ENCODE measurements at places on chromosomes 16 and 17.

DNA sequence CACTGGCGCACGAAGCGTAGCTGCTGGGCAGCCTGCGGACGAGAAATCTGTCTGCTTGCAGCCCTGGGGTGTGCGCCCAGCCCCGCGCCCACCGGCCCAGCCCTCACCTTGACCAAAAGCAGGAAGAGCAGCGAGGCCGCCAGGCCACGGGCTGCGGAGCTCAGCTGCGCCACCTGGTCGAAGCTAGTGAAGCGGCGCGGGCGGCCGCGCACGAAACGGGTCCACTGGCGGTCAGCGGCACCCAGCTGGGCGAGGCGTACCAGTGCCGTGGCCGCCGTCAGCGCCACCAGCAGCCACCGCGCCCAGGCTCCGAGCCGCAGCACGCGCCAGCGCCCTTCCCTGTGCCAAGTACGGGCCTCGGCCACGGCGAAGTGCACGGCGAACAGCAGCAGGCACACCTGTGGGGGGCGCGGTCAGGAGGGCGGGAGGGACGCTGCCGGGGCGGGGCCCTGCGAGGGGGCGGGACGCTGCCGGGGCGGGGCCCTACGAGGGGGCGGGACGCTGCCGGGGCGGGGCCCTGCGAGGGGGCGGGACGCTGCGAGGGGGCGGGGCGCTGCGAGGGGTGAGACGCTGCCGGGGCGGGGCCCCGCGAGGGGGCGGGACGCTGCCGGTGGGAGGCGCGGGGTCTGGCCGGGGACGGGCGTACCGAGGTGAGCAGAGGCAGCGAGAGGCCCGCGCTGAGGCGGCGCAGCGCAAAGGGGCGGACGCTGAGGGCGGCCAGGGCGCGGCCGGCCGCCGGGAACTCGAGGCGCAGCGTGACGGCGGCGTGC lies 43.2 kb downstream of the TSC2 start:
- DNase-seq: no peak

GRCh38 chr17:72466199-72466598 lies 345.4 kb downstream of the SOX9 start:
- DNase-seq: no peak

DNA sequence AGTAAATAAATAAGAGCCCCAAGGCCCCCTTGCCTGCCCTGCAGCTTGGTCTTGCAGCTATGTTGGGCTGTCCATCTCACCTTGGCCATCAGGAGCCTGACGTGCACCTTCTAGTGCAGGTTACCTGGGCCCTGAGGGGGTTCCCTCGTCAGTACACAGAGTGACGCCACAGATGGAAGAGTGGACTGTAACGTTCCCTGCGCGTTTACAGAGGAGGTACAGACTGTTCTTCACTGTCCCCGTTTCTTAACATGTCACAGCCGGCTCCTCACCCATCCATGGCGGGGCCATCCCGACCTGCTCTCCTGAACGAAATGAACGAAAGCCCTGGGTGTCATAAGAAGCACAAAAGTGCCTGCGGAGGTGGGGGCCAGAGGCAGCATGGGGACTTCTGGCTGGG lies 15.9 kb upstream of the FASN start:
- no peak for DNase-seq

DNA sequence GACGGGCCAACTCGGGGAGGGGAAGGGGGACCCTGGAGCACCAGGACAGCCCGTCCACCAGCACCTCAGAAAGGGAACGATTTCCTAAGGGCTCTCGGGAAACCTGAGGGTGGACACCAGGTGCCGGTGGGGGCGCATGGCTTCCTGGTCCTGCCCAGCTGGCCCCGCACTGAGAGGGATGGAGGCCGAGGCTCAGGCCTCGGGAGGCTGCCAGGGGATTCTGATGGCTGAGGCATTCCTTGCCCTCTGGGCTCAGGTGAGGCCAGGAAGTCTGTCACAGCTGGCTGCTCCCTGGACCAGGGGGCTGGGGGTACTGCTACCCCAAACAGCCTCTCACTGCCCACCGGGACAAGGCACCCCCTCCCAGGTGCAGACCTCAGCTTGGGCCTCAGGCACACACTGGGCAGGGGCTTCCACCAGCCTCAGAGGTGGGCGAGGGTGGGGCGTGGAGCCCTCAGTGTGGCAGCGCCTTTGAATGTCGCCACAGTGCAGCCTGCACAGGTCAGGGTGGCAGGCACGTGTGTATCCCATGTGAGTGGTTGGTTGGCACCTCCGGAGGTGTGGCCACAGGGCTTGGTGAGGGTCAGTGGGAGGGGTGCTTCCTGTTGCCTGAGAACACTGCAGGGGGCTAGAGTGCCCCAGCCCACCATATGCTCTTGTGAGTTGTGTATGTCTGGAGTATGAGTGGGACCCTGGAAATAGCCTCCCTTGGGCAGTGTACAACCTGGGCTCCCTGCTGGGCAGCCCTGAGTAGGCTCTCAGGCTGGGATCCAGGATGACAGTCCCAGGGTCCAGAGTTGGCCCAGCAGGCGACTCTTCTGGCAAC lies 3.9 kb upstream of the FSCN2 start:
- no peak for DNase-seq
